Caco-2 (cell line): ENCODE measurements at places on chromosomes 3 and 15. TPM values are rescaled to one million over a fixed set of nuclear protein-coding genes. Genes with fewer than 3 reads are reported as not detected.
A peak's percentile ranks its signal among the peaks of the same experiment; 100 is the strongest.

- no peaks in the 10 kb centered on the region for H3K27me3 ChIP-seq
- H3K36me3 ChIP-seq, result no peaks in the 10 kb centered on the region
- no peak overlapping the region for H3K4me3 ChIP-seq
- DNase-seq, result no peak
Observed at GRCh38 chr15:75114327-75114726, 87.4 kb upstream of the C15orf39 start.

DNA sequence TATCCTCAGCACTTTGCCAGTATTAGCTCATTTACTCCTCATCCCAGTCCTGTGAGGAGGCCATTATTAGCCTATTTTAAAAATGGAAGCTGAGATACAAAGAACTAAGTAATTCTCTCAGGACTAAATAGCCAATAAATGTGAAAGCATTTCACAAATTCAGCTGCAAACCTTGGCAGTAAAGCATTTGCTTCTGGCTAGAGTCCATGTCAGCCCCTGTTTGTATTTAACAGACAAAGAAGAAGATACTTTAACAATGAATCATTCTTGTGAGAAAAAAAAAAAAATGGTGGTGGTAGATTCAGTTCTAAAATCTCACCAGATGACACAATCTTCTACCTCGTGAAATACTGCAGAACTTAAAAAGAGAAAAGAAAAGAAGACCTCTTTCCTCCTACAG, 85.0 kb upstream of the CNTN6 start:
- no peak overlapping the region for H3K4me3 ChIP-seq
- H3K4me1 ChIP-seq, result no peaks in the 10 kb centered on the region
- no peaks in the 10 kb centered on the region for H3K27me3 ChIP-seq
- H3K27ac ChIP-seq, result no peak overlapping the region

- H3K36me3 ChIP-seq, result no peaks in the 10 kb centered on the region; the same call in 1 of the 2 replicates
- no peaks in the 10 kb centered on the region for H3K27me3 ChIP-seq
- H3K4me3 ChIP-seq, result no peak overlapping the region
Observed at GRCh38 chr3:43298761-43299160, 12.4 kb downstream of the SNRK start.

- peaks cover 20% of the 10 kb centered on the region for H3K4me1 ChIP-seq
- H3K27ac ChIP-seq, result peak overlapping the region; percentile 48
- H3K36me3 ChIP-seq, result no peaks in the 10 kb centered on the region
- H3K4me3 ChIP-seq, result no peak overlapping the region
- no peak for DNase-seq
Observed at GRCh38 chr3:183534249-183534648, 21.3 kb downstream of the KLHL6 start.

DNA sequence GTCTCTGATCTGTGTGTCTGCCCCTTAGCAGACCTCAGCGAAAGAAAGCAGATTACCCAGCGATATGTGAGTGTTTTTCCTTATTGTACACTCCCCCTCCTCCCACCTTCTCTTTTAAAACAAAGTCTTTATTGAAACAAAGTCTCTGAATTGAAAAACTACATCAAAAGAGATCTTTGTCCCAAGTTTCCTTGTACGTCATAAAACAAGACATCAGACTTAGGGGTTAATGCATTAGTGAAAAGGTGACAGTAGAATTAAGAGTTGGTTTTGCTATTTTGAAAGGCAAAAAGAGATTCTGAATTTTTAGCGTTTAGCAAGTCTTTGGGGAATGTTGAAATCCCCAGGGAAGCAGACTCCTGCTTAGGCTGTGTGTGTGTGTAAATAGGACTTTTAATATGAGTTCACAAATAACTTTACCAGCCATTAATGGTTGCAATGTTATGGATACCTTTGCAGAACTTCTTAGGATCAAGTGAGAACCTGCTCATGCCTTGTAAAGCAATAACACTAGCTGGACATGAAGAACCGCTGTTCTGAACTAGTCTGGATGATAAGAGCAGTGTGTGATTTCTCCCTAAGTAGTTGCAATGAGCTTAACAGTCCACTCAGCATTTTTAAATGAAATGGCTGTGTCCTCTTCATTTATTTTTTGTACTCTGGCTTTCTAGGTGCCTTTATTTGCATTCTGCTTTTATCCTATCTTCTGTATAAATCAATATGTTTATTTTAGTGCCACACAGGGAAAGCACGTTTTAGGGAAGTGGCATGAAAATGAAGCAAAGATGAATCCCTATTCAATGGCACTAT, 136.6 kb downstream of the MCTP2 start:
- no peak overlapping the region for H3K4me3 ChIP-seq
- H3K36me3 ChIP-seq, result no peaks in the 10 kb centered on the region
- H3K4me1 ChIP-seq, result no peaks in the 10 kb centered on the region
- no peak overlapping the region for H3K27ac ChIP-seq
- no peaks in the 10 kb centered on the region for H3K27me3 ChIP-seq
- no peak for DNase-seq

IL5RA gene
- 0.09 and 0.23 TPM in 2 replicates for total RNA-seq

MINAR1 gene
- 0.34 and 0.49 TPM in 2 replicates for total RNA-seq

ISLR2 gene
- not detected in 2 replicates for total RNA-seq

TRIM71 gene
- 67.5 and 68.4 TPM in 2 replicates for total RNA-seq

ANKRD63 gene
- 0.28 and 0.79 TPM in 2 replicates for total RNA-seq
